Kasumi-1 (cell line): ENCODE measurements at places on chromosomes 16 and 17.

DNA sequence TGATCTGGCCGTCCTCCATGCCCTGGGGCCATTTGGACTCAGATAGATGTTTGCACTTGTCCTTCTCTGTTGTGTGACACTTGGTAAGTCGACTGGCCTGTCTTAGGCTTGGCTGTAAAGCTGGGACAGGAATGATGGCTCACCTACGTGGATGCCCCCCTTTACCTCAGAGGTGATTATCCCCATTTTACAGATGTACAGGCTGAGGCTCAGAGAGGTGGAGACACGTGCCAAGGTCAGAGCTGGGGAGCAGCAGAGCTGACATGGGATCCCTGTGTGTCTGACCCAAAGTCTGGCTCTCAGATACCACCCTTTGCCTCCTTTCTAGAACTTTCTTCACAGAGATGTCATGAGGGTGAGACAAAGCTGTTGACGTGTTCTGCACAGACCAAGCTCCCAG is 71.3 kb upstream of the CIBAR2 start:
- no peak for DNase-seq

- no peak for DNase-seq
Measured at GRCh38 chr16:11552440-11552839, 34.3 kb downstream of the LITAF start.

DNA sequence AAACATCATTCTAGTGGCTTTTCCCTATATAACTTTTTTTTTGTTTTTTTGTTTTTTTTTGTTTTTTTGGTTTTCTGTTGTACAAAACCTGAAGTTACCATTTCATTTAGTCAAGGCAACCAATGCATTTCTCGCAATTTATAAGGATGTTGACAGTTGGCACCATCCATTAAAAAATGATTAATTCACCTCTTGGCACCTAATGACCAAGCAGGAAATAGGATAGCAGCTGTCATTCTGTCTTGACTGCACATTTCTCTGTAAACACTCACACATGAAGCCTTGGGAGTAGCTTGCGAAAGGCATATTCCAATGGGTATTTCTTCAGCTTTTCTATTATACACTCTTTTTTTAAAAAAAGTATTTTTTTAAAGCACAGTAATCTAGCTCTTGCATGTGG is 77.5 kb downstream of the SYCE1L start:
- DNase-seq: no peak

GRCh38 chr16:48879223-48880122 is 269.5 kb upstream of the N4BP1 start:
- DNase-seq: no peak

DNA sequence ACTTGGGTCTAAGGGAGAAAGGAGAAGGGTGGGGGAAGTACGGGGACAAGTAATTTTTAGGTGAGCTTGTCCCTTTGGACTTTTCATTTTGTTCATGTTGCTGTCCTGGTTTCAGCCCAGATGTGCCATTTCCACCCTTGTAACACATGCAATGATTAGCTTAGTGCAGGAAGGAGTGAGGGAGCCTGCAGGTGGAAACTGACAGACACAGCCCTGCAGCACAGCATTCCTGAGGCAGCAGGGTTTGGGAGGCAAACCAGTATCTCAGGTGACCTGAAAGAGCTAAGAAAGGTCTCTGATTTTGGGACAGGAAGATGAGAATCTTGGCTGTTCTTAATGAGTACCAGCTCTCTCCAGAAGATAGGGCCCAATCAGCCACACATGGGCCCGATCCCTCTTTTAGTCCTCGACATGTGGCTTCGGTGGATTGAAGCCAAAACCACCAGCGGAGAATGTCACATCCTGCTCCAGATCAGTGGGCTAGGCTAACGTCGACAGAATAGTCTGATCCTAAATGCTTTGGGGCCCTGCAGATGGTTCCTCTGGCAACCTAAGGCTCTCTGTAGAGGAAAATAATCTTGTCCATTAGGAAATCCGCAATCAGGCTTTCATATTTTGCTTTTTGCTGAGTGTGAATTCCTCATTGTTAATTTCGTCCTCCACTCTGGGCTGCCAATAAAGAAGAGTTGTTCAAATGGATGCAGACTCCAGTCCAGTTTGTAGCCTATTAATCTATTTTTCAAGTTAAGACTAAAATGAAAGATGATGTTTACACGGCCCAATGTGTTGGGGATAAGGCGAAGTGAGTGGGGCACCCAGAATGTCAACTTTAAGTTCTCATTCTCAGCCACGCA is 3.8 kb upstream of the RNF157 start:
- DNase-seq: peak; percentile 63

GRCh38 chr17:33732116-33732515 is 439.0 kb upstream of the ASIC2 start:
- peak; percentile 10 for DNase-seq

DNA sequence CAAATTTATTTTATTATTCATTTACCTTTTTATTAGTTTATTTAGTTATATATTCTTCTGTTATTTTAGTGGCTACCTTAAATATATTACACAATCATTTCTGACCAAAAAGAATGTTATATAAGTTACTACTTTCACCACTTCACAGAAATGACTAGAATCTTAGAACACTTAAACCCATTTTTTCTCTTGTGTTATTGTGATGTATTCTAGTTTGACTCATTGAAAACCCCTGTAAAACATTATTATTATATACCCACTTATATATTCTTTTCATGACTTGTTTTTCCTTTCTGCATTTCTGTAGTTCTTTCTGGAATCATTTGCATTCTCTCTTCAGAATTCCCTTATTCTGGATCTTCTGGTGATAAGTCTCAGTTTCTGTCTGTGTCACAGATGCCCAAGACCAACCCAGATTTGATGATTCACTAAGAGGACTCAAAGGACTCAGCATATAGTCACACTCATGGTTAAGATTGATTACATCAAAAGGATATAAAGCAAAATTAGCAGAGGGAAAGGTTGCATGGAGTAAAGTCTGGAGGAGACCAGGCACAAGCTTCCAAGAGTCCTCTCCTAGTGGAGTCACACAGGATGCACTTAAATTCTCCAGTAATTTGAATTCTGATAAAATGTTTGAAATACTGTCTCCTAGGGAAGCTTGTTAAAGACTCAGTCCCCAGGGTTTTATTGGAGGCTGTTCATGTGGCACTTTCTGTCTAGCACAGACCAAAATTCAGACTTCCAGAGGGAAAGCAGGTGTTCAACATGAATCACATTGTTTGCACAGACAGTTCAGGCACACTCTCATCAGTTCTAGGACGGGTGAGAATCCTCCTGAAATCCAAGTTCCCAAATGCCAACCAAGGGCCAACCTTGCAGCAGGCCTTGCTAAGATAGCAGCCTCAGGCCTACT is 7.7 kb downstream of the GINS3 start:
- DNase-seq: no peak

DNA sequence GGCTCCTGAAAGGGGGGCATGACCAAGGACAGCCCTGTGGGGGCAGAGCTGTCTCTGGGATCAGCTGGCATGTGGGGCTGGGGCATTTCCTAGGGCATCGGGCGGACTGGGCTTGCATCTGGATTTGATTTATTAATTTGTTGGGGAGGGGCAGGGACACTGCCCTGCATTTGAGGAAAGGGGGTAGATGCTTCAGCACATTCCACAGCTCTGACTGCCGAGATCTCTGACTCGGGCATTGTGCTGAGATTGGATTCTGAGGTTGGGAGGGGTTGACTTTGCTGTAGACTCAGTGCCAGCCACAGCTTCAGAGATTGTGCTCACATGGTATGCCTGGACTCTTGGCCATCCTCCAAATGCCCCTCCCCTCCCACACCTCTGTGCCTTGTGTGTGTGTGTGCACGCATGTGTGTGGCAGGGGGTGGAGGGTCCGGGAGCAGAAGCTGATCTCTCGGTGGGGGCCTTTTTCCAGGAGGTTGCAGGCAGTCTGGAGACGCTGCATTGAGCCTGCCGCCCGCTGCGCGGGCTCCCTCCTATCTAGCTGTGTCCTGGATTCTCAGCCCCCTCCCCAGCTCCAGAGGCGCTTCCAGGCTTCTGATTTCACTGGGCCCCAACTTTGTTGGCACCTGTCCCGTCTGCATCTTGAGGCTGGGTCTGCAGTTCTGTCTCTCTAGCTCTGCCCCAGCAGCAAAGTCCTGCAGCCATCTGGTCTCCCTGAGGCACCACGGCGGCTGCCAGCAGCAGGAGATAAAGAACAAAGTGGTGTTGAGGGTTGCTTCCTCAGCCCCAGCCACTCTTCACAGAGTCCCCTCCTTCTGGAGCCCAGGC is 14.9 kb downstream of the IGFBP4 start:
- no peak for DNase-seq

- DNase-seq: no peak
Measured at GRCh38 chr17:48973806-48974205, 5.4 kb upstream of the GIP start.

DNA sequence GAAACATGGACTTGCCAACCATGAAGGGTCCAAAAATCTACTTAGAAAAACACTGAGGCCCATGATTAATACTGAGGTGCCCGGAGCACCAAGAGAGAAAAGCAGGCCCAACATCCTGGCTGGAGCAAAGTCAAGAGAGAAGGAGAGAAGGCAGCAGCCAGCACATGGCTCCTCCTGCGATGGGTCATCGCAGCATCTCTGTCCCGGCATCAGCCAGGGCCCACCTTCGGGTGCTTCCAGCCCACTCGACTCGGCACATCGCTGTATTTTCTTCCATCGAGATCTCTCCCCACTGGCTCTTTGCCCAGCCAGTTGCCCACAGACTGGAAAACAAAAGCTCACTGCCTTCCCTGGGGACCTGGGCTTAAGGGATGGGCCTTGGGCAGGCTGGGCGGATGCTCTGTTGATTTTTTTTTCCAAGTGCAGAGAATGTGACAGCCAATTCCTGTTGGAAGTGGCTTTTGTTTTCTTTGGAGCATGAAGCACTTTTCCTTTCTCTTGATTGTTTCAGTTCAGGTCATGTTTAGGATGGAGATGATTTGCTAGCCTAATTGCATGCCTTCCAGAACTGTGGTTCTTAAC is 58.1 kb downstream of the CYB5B start:
- no peak for DNase-seq

GRCh38 chr16:87032554-87032953 is 284.6 kb downstream of the C16orf95 start:
- no peak for DNase-seq

- DNase-seq: no peak
Measured at GRCh38 chr17:27207073-27207513, 86.8 kb upstream of the WSB1 start.

DNA sequence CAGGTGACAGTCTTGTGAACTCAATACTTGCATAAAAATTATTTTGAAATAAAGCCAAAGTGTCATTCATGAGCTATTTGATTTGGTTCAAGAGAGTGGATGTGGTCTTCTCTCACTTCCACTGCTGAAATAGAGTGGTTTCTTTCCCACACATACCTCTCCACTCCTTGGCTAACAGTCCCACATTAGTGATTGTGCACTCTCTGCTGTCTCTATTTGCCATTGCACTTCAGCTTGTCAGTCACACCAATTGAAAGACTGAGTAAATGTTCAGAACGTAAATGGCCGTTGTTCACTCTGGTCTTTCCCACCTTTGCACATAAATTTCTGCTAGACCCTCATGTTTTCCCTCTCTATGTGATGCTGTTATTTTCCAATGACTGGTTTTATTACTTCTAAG is 197.5 kb downstream of the FTO start:
- no peak for DNase-seq

DNA sequence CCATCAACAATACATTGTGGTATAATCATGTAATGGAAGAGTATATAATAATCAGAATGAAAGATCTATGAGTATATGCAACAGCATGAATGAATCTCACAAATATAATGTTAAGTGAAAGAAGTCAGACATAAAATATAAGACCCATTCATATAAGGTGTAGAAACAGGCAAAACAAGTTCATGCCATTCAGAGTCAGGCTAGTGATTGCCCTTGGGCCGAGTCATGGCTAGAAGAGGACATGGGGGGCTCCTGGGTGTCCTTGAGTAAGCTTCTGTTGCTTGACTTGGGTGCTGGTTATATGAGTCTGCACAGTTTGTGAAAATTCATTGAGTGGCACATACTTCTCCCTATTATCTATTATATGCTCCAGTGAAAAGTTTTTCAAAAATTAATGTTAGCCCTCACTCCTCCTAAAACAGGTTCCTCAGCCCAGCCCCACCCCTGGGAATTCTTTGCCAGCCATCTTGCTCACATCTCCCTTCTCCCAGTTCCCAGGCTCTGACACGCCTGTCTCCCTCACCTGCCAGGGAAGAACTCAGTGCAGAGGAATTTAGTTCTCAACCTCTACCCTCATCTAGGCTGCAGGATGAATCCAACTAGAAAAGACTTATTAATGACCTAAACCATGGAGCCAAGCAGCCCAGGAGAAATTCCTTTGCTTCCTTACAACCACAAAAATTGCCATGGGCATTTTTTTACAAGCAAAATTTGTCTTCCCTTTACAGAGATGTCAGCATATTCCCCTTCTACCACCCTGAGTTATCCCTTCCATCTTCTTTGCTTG is 52.4 kb upstream of the NFAT5 start:
- no peak for DNase-seq

GRCh38 chr16:65984296-65984695 is 382.2 kb upstream of the CDH5 start:
- no peak for DNase-seq

DNA sequence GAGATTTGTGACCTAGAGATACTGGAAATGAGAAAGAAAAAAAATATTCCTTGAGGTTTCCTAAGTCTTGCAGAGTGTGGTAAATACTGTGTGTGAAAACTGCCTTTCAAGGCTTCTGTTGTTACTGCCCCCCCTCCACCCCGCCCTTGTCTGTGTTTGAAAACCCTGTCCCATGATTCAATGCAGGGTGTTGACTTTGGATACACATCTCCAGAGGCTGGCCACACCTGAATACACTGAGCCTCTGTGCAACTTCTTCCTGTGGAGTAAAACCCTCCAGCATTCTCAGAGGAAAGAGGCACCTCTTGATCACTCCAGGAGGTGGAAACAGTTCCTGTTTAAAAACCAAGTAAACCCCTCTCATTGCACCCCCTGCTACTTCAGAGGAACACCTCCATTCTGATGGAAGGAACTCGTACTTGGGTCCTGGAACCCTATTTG is 123.0 kb upstream of the CACNG5 start:
- no peak for DNase-seq
